ENCODE measurements at places on chromosomes 12 and 14. TPM values are rescaled to one million over a fixed set of nuclear protein-coding genes. Genes with fewer than 3 reads are reported as not detected.

DNA sequence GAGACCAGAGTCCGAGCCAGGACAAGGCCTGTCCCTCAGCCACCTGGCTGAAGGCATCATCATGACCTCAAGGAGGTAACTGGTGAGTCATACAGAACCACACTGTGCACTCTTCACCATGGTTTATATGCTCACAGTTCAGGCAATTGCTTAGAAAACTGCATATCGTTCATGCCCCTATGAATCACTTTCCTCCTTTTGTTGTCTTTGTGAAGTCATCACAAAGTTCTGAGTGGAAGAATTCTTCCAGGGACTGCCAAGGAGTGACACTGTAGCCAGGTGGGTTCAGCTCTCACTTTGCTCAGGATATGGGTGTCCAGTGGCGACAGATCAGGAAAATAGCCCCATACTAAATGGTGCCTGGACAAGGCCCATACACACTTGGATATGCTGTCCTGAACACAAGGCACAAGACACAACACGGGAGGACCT, 92.5 kb downstream of the DPF3 start:
- no peak for DNase-seq

The P2RX2 gene
- 2.2 TPM for polyA plus RNA-seq

The SERPINA9 gene
- not detected for polyA plus RNA-seq

DNA sequence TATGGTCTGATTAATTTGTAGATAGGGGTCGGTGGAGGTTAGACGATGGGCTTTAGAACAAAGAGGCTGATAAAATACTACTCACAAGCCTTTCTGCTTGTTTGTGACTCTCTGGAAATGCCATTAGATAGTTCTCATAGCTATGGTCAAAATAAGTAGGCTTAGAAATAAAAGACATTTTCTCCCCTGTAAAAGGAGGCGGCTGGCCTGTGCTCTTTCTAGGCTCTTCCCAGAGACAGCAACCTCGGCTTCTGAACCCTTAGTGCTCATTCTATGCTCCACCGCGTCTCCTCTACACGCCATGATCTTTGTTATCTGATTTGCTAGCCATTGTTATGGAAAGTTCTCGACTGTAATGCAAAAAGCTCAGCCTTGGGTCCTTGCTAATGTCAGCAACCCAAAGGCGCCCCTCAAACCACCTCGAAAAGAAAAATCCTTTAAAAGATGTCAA, 64.5 kb downstream of the CRADD start:
- DNase-seq: peak; percentile 57

The RNASE4 gene
- 3.7 TPM for polyA plus RNA-seq

- no peak for DNase-seq
Measured at GRCh38 chr14:32728976-32729375, 209.7 kb upstream of the NPAS3 start.

DNA sequence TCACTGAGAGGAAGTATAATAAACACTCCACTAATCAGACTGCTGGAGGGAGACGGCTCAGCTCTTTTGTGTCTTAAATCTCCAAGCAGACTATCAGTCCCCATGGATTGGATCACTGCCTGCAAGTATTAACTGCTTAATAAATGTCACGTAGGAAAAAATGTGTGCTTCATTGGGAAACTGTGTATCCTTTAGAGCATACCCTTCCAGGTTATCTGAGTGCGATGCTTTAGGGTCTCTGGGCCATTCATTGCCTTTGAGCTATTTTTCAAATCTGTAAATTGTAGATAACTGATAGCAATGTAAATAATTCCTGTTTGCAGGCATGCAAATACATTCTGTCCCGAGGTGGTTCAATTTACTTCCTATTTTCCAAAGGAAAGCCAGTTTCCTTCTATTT, 45.0 kb upstream of the VASH1 start:
- DNase-seq: no peak

- DNase-seq: no peak
Measured at GRCh38 chr14:106513302-106513701, 986.9 kb downstream of the TMEM121 start.

- DNase-seq: no peak
Measured at GRCh38 chr12:75337905-75338304, 3.4 kb downstream of the GLIPR1L1 start.

GRCh38 chr14:100140452-100141078, 18.9 kb downstream of the DEGS2 start:
- peak; percentile 78 for DNase-seq

The LHX5 gene
- polyA plus RNA-seq: 4.6 TPM

GRCh38 chr12:96194576-96194889, 358 bp downstream of the ELK3 start:
- no peak for DNase-seq

GRCh38 chr12:127287256-127287655, 979.7 kb upstream of the TMEM132C start:
- DNase-seq: no peak

DNA sequence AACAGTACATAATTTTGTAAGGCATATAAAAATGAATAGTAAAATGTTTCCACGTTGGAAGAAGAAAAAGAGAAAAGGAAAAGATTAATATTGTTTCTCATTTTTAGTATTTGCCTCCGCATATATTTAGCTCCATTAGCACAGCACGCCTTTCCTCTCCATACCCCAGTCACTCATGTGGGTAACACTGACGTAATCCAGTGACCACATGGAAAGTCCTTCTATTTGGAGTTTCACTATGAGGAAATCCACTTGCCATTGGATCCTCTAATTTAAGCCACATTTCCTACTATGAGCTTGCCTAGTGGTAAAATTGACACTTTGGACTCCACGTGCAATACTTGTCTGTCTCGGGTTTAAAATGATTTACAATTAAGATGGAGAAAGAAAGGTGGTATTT, 5.7 kb upstream of the SLCO1A2 start:
- DNase-seq: no peak

DNA sequence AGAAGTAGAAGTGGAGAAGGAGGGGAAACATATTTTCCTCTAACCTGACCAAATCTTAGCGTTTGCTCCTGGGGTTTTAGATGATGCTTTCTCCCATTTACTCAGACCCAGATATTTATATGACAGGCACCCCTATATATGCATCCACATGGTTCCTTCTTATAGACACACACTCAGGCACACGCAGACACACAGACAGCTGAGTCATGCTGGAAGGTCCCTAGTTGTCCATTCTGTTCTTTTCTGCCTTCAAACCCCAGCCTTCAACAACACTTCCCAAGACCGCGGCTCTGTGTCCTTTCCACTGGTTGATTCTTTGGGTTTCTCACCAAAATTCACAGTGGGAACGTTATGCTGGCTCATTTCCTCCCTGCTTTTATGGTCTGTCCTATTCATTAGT, 52.1 kb downstream of the HSPB8 start:
- DNase-seq: no peak

The ACOT6 gene
- not detected for polyA plus RNA-seq

DNA sequence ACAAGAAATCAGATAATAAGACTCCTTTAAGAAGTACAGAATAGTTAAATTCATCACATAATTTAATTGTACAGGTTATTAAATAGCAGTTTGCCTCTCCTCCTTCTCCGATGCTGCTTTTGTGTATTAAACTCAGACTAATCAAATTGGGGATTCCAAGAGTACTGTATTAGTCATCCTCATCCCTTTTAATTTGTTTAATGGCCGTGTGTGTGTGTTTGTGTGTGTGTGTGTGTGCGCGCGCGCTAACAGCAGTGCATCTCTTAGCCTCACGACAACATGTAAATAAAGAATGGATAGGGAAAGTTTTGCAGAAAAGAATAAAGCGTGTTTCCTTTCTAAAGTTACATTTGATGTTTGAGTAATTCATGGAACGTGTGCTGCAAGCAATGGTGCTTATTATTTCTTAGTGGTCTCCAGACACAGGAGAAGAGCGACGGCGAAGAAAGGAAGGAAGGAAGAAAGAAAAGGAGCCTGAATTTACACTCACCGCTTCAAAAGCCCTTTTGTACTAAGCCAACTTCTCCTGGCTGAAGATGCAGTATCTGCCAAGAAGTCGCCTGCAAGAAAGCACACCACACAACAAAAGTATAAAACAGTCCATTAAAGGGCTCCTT, 220.3 kb downstream of the ASCL1 start:
- DNase-seq: no peak

DNA sequence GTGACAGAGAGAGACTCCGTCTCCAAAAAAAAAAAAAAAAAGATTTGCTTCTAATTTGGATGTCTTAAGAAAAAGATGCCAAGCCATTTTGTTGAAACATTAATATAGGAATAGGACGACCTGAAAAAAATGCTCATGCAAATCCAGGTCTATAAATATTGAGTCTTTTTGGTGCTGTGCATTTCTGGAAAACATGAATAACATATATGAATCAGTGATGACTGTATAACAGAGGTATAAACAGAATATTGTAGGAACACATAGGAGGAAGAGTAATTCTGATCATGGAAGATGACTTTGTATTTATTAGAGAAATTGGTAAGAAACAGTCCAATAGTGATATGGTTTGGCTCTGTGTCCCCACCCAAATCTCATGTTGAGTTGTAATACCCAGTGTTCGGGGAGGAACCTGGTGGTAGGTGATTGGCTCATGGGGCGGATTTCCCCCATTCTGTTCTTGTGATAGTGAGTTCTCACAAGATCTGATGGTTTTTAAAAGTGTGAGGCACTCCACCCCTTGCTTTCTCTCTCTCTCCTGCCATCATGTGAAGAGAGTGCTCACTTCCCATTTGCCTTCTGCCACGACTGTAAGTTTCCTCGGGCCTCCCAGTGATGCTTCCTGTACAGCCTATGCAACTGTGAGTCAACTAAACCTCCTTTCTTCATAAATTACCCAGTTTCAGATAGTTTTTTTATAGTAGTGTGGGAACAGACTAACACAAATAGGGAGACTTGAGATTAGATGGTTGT, 3.0 kb upstream of the SRSF5 start:
- DNase-seq: no peak

The LMNTD1 gene
- not detected for polyA plus RNA-seq

DNA sequence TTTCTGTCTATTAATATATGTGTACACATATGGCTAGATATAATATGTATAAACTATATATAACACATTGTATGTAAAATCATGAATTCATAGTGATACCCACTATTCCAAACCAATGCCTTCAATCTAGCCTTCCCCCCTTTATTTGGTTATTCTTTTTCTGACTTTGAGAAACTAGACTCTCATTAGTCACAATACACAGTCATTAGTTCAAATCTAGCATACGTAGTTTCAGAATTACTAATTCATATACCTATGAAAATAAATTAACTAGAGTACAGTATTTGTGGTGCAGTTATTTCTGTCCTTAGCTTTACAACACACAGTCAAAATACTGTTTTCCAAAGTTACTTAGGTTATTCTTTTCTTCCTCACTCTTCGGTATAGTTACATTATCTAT, 268.2 kb downstream of the DPF3 start:
- no peak for DNase-seq

DNA sequence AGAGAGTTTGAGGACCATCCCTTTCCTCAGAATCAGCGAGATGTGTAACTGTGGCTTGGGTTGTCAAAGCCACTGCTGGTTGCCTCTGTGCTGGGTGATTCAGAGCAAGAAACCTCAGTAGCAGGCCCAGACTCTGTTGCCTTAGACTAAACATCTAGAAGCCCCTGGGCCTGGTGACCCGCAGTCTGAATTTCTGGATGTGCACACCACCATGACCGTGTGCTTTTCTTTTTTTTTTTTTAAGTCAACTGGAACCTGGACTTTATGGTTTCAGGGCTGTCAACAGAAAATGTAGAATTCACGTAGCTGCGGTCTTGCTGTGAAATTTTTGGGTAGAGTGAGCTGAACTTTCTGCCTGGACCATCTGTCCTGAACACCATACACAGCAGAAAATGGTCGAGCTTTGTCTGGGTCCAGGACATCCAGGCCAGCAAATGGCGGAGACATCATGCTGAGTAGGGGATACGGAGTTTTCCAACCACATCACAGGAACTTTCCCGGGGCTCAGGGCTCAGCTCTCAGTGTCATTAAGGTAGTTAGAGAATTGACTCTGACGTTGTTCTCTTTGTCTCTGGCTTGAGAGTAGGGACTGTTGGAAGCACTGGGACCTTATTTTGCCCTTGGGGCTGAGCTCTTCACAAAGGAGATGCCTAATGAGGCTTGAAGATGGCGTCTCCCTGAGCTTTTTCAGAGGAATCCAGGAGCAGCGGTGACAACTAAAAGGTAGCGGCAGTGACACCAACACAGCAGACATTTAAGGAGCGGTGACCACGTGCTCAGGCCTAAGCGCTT, 23.0 kb upstream of the BATF start:
- DNase-seq: no peak

The LALBA gene
- not detected for polyA plus RNA-seq

Data from H1 (cell line).